Stimulated activated effector memory CD8-positive, alpha-beta T cell treated with anti-CD3 and anti-CD28 coated beads, Interleukin-12 subunit alpha, Interleukin-12 subunit beta, amount 100 ng/mL, for 72 hours (primary cell): ENCODE measurements at places on chromosomes 12 and 14.
A peak's percentile ranks its signal among the peaks of the same experiment; 100 is the strongest.

- no peak for DNase-seq
Measured at GRCh38 chr14:88043529-88044443, 38.9 kb downstream of the GPR65 start.

- DNase-seq, result no peak
Measured at GRCh38 chr12:62130834-62131552, 129.2 kb upstream of the USP15 start.

- no peak for DNase-seq
Measured at GRCh38 chr14:50023671-50024490, 92.5 kb downstream of the VCPKMT start.

GRCh38 chr12:38744041-38744440 lies 161.3 kb downstream of the CPNE8 start:
- no peak for DNase-seq

DNA sequence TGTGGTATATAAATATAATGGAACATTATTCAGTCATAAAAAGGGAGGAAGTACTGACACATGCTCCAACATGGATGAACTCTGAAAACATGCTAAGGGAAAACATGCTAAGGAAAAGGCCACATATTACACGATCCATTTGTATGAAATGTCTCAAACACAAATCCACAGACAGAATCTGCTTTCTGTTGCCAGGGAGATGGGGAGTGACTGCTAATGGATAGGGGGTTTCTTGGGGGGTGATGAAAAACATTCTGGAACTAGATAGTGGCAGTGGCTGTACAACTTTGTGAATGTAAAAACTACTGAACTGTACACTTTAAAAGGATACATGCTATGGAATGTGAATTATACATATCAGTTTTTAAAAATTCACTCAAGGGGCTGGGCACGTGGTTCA lies 6.6 kb downstream of the PPTC7 start:
- DNase-seq, result no peak

DNA sequence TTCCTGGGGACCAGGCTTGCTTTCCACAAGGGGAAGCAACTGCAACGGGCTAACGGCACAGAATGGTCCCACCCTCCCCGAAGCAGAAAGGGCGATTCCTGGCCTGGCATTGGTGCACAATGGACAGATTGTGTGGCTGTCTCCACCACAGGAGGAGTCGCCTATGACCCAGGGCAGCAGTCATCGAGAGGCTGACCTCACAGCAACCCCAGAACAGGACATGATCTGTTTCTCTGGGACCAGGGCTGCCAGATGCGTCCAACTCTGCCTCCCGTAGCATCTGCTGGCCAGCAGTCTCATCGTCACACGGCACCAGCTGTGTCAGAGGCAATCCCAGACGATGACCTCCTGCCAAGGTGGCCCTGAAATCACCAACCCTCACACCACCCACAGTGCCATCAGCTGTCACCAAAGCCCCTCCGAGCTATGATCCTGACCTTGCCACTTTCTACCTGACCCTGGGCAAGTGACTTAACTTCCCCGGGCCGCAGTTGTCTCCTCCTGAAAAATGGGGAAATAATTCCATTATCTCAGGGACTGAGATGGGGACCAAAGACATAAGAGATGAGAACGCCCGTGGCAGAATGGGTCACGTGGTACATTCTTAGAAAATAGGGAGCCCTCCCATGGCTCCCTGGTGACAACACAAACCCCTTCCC lies 86.7 kb downstream of the CHGA start:
- DNase-seq, result no peak

GRCh38 chr12:110688446-110689280 lies at the start of gene HVCN1:
Gene HVCN1 (minus strand): TSS chr12:110689115. CDS start chr12:110683245, 5,870 bp downstream.
- no peak for DNase-seq

DNA sequence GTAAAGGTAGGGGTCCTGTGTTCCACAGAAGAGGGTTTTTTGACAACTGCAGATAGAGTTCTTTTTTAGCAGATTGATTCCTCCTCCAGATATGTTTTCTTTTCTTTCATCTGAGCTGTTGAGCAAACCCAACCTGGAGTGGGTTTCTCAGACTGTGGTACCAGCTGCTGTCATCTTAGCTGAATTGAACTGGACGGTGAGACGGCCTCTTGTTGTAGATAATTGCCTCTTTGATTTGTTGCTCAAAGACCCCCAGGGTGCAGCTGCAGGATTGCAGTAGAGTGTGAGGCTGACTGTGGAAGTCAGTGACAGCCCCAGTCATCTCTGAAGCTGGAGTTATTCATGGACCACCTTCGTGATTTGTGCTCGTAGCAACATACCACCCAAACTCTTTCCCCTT lies 317.7 kb downstream of the AACS start:
- no peak for DNase-seq

DNA sequence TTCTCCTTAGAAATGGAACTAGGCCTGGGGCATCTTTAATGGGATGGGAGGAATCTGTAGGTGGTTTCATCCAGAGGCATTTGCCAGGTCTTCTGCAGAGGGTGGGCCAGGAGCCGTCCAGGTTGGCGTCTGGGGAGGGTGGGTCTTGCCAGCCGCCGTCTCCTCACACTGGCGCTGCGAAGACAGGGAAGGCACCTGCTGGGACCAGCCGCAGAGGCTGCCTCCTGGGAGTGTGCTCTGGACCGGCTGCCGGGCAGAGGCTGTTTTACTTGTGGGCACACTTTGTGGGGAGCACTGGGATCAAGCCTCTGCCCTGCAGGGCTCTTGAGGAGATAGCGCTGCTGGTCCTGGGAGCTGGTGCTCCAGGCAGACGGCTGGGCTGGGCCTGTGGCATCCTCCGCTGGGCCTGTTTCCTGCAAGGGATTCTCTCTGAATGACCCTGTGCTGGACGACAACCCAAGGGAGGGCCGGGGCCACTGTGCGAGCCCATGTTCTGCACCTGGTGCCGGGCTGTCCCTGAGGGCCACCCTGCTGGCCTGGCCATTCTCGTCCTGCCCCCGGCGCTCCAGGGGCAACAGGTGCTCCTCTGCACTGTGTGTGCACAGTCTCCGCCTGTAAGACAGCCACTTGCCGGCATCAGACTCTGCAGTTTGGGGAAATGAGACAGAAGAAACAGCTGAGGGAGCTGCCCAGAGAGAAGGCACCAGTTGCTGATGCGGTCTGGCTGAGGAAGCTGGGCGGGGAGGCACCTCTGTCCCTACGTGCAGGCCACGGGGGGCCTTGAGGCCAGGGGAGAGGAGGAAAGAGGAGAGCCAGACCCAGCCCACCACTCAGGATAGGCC lies 10.0 kb upstream of the TEX22 start:
- no peak for DNase-seq

GRCh38 chr12:92543359-92543758 lies 159.4 kb upstream of the PLEKHG7 start:
- DNase-seq, result no peak

- DNase-seq, result no peak
Measured at GRCh38 chr12:121404734-121405133, 4.8 kb downstream of the RNF34 start.

DNA sequence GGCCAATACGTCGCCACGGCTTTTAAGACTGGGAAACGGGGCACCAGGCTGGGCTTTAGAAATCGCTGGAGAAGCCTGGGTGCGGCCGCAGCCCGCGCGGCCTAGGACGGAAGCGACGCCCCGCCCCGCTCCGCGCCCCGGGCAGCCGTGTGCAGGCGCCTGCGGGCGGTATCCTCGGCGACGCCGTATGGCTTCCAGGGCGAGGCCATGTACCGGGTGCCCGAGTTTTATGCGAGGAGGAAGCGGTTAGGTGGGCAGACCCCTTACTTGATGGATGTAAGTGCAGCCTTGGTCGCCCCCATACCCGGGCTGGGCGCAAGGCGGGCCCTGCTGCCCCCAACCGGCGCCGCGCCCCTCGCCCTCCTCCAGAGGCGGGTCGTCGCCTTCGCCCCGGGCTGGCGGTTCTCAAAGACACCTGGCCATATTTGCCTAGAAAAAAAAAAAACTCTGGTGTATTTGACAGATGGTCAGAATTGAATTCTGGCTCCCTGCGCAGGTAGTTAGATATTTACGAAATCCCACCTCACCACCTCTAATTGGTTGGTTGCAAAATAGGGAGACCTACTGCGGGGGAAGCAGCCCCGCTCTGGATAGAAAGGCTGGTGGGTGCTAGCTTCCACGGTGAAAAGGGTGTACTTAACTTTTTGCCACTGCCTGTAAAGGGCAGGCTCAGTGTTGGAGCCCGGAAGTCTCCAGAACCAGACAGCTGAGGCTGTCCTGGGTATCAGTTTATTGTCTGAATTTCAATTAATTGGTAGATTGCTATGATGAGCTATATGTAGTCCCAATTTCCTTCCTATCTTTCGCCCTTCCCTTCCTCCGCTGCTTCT lies at the start of gene PPP1R36:
PPP1R36 (plus strand) TSS at position 171 of the 830 bp plus-strand sequence; CDS start at position 208, 37 bp downstream.
- DNase-seq, result peak; percentile 38

DNA sequence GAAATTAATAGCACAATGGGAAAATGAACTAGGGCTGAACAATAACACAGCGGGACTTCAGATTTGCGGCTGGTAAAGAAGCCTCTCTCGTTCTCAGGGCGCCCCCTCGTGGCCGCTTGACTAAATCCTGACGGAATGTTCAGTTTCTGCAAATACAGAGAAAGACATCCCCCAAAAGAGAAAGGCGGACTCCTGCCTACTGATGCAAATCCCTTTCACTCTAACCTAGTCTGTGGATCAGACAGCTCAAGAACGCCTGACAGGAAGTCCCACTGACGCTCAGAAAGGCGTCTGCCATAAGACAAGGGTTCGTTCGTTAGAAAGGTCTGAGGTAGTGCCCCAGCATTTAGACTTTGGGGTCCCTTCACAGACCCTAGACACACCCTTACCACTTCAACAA lies 2.5 kb downstream of the NUAK1 start:
- DNase-seq, result peak; percentile 74

- no peak for DNase-seq
Measured at GRCh38 chr12:122333142-122334087, 67.1 kb upstream of the VPS33A start.

DNA sequence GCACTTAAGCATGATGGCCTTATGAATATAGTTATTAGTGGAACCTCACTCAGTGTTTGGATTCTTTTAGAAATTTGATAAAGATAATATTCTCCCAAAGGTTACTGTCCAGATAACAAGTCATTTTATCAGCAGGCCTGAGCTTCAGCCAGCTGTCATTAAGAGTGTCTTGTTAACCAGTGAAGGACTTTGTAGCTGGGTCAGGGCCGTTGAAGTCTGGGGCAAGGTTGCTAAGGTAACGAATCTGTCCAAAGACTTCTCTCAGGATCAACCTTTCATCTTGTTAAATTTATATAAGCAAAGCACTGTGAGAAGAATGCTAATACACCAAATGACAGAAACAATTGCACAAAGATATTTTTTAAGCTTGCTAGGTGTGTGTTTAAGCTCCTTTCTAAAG lies 271.3 kb upstream of the TMPO start:
- no peak for DNase-seq

DNA sequence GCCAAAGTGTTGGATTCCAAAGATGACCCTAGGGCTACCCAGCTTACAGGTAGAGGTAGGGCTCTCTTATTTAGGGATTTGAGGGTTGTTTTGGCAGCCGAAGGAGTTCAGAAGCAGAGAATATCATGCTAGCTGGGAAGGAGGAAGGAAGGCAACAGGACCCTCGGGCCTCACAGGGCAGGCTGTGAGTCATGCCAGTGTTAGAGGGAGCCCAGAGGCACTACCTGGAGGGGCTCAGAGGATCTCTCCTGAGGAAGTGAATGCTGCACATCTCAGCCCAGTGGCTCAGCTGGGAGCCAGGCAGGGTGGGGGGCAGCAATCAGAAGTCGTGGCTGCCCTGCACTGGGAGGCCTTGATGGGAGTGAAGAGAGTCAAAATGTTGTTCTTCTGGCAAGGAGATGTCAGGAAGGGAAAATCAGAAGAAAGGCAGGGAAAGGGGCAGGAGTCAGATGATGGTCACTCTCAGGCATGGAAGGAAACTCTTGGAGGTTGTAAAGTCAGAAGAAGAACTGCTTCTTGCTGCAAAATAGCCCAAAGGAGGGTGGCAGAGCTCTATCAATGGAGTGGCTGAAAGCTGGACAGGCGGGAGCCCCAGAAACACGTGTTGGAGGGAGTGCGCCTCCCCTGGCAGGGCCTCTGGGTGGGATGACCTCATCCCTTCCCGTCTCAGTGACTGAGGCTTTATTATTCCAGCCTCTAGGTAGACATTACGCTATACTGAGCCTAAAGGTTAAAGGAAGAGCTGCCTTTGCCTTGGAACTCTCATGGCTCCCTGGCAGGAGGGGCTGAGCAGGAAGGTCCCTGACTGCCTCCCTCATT lies 141.3 kb downstream of the SMOC1 start:
- no peak for DNase-seq

DNA sequence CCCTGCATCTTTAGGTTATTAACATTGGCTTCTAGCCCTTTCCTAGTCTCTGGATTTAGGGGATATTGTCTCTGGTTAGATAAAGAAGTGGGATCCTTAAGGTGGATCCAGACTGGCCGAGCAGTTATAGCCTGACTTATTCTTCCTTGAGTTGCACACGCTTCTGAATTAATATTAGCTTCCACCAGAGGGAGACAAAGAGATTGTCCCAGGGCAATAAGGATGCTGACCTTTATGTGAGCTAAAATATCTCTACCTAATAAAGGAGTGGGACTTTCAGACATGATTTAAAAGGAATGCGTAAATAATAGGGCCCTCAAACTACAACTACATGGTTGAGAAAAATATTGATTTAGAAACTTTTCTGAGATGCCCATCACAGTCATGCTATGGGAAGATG lies 139.7 kb downstream of the SLCO1B3 start:
- DNase-seq, result no peak

DNA sequence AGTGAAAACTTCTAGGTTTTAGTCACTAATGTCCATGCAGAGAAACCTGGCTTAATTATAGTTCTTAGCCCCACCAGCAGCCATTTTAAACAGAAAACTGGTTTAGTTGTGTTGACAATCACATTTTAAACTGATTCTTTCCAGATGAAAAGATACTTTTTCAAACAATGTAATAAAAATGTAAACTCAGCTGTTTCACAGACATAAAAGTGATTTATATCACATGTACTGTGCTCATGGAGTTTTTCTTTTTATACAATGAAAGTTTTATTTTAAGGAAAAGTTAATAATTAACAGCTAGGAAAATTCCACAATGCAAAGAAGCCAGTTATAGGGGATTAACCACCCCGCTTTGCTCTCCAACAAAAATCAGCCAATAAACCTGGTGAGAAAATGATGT lies 129.7 kb downstream of the PAX9 start:
- DNase-seq, result no peak

- DNase-seq, result no peak
Measured at GRCh38 chr14:63852271-63852816, 460 bp upstream of the SYNE2 start.

DNA sequence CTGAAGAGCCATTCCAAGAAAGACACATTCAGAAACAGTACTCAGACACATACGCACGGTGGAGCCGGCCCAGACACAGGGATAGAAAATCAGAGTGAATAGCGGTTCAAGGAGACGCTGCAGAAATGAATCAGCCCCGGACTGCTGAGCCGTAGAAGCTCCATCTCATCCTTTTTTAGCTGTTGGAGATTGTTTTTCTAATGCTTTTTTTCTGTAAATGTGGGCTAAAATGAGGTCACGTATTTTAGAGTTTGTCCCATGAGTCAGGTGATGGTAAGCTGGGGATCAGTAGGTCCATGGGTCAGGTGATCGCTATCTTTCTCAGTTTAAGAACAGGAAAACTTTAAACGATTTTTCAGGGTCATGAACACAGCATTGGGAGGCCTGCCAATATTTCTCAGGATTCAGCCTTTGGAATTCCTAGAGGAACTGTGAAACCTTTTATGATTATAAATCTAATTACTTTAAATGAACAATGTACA lies 202.4 kb downstream of the ITPR2 start:
- DNase-seq, result no peak
